Right renal cortex interstitium (tissue), 3 donors: ENCODE measurements at places on chromosomes 4 and X. TPM values are rescaled to one million over a fixed set of nuclear protein-coding genes. Genes with fewer than 3 reads are reported as not detected.

GRCh38 chr4:87011340-87012034 is 76.7 kb downstream of the AFF1 start:
- DNase-seq, result no peak

- no peak for DNase-seq
These were observed 79.5 kb downstream of the STOX2 start for GRCh38 chr4:183984566-183984965.

DNA sequence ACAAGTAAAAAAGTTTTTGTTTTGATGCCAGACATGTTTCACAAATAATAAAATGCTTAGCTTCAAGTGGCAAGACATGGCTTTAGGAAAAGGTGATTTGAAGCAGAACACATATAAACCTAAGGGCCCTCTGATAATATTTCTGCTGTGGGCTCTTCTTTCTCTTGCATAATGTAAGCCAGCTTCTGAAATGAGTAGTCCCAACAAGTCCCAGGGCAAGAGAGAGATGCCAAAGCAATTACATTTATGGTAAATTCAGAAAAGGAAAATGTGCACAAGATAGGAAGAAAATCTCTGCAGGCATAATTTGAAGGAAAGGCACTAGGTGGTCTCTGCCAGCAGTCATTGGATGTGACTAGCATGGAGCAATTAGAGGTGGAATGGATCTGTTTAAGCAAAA is 170.8 kb upstream of the GALNT7 start:
- DNase-seq, result no peak

- DNase-seq, result no peak
These were observed 481 bp downstream of the UTP3 start for GRCh38 chr4:70688795-70689231.

DNA sequence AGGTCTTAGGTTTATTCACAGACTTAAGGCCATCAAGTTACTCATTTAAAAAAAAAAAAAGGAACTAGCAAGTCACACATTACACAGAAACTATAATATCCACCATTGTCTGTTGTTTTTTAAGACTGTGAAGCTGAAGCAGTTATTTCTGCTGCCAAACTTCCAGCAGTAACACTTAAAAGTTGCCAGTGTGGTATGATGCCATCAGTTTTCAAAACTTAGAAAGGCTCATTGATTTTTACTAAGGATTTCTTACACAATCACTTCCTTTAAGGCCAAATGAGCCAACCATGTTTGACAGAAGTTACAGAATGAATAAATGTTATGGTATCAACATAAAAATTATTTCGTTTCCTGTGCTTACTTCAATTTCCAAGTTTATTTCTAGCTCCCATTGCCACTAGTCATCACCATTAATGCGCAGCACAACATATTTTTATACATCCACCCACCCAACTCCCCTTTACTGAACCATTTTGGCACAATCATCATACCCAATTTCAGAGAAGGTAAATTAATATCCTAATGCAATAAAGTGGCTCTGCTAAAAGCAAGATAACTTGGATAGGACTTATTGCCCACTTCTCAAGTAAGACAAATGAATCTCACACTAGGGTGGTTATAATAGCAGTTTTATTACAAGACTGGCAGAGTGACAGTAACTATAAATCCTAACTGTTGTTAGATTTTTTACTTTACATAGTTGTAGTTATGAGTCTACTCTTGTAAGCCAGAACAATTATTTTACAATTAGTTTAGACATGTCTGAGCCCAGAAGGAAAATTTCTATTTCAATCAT is 13.1 kb downstream of the PDGFC start:
- no peak for DNase-seq

- DNase-seq, result no peak
These were observed 3.9 kb upstream of the PDLIM5 start for GRCh38 chr4:94447754-94448411.

DNA sequence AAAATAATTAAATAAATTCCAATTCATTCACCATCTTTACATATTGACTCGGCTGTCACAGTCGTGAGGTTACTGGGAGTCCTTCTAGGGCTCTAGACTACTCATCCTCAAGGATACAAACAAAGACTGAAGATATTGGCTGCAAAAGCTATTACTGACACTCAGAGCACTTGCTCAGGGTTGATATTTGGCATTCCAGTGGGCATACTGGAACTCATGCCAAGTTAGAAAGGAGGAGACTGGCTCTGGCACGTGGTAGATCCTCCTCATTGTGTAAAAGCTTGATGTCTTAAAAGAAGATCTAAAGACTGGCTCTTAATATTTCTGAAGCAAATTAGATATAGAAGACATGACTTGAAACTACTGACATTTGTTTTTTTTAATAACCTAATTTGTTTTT is 172.7 kb downstream of the GPM6A start:
- DNase-seq, result no peak

DNA sequence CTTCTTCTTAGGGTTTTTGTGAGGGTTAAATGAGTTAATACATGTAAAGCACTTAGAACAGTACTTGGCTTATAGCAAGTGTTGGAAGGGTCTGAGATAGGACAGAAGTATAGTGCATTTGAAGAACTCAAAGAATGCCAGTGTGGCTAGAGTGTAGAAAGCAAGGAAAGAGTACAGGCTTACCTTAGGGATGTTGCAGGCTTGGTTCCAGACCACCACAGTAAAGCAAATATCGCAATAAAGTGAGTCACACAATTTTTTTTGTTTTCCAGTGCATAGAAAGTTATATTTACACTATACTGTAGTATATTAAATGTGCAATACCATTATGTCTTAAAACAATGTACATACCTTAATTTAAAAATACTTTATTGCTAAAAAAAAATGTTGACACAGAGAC is 41.3 kb downstream of the KIF4A start:
- no peak for DNase-seq

DNA sequence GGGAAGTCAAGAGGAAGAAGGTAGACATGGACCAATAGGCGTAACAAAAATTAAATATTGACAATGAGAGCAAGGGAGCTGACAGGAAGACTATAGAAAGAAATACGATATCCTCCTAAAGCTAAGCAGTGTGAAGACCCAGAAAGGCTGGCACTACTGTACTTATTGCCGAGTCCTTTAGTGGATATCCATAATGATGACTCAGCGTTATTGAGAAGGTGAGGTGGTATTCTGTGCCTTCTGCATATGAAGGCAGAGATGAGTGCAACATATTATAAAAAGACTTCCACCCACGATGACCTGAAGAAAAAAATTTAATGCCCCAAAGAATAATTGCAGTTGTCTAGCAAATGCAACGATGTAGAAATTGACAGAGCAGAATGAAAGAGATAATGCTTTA is 13.0 kb upstream of the MCF2 start:
- DNase-seq, result no peak

- DNase-seq, result no peak
These were observed 330.2 kb downstream of the PTTG2 start for GRCh38 chr4:38290366-38290765.

GRCh38 chrX:140526171-140526570 is 21.3 kb upstream of the SOX3 start:
- DNase-seq, result no peak

- DNase-seq, result no peak
These were observed 223.6 kb downstream of the RAPGEF2 start for GRCh38 chr4:159326480-159326879.

- DNase-seq, result no peak
These were observed 44.4 kb downstream of the PDHA1 start for GRCh38 chrX:19388064-19388679.

DNA sequence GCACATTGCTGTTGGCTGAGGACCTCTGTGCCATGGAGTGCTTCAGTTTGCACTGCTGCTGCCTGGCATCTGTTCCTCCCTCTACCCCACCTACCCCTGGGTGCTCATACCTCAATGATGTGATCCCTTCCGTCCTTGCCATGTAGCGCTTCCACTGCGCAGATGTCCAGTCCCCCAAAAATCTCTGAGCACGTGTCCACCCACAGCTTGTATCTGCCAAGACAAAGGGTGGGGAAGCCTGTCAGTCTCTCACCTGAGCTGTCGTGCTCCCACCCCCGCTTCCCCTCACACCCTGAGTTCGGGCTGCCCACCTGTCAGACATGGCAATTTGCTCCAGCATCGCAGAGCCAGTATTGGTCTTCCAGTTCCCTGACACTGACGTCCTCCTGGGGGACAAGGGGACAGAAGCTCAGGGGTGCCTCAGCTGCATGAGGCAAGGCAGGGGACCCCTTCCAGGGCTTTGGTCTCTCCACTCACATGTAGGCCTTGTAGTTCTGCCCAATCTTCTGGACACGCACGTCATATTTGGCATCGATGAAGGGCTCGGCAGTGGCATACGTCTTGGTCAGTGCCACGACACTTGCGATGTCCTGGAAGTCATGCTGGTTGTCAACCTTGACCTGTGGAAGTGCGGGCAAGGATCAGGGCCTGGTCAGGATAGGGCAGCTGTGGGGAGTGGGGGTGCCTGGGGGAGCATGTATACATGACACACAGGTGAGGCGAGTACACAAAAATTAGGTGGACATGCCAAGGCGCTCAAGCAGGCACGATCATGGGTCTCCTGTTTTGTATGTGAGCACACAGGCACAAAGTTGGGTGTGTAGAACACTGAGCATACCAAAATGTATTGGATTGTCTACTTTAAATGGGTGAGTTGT is 6.0 kb upstream of the TIMP1 start:
- no peak for DNase-seq

- DNase-seq, result no peak
These were observed 37.0 kb downstream of the NSG1 start for GRCh38 chr4:4423706-4424498.

- DNase-seq, result no peak
These were observed 87.0 kb upstream of the USP38 start for GRCh38 chr4:143097751-143098150.

DNA sequence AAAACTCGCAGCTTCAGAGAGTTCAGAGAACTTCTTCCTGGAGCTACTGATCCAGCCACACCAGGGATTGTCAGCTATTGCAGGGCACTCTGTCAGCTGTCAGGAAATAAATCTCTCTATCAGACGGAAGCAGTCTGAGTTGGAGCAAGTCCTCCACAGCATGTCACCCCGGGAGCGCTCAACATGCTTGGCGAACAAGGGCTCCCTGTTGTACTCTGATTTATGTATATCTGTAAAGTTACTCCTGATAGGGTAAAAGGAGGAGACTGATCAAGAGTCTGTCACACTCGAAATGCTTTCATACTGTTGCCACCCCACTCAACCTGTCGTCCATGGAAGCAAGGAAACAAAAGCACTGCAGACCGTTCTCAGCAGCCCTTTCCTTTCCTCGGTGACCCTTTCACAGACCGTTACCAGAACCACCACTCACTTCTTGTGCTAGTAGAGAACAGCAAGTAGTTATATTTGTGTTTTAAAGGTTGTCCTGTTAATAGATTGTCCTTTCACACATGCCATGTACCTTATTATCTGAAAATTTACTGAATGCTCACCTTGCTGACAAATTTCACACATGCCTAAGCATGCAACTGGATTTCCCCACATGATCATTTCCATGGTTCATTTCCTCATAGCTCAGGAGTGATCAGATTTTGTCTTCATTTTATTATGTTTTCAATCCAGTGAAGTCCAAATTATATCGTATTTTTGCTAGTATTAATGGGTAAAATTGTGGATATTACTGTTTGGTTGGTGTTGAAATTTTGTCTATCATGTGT is 2108.9 kb upstream of the TENM3 start:
- peak; percentile 17 for DNase-seq

DNA sequence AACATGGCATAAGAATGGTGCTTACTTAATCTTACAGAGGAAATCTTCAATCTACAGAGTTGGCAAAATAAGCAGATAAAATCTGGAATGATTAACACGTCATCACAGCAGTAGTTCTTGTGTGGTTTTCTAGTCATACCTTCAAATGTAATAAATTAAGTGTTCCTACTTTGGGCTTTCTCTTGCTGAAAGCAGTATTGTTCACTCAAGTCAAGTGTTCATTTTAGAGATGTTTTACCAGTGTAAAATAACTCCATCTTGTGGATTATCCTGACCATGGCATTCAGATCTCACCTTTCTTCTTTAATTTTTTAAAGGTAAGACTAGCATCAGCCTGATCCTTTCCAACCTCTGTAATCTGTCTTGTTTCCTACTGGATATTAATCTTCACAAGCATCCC is 72.9 kb downstream of the ADAMTS3 start:
- no peak for DNase-seq

DNA sequence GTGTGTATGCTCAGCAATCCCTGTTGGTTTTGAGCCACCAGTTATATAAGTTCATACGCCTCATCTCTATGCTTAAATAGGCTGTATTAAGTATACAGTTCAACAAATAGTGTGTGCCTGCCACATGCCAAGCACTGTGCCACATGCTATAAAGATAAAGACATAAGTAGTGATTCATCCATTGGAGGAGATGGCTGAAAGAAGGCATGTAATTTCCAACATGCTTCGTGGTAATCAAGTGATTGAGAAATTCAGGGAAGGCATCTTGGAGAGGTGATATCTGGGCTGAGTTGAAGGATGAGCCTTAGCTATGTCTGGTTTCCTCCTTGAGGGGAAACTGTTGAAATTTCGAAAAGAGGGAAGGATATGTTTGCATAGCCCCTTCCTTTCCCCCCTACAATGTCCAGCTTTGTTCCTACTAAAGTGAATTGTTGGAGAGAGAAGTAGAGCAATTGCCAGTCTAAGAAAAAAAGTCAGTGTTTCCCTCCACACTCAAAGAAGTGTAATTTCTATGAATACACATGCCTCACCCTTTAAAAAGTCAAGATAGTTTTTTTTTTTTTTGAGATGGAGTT is 96.5 kb downstream of the ARHGAP10 start:
- no peak for DNase-seq

DNA sequence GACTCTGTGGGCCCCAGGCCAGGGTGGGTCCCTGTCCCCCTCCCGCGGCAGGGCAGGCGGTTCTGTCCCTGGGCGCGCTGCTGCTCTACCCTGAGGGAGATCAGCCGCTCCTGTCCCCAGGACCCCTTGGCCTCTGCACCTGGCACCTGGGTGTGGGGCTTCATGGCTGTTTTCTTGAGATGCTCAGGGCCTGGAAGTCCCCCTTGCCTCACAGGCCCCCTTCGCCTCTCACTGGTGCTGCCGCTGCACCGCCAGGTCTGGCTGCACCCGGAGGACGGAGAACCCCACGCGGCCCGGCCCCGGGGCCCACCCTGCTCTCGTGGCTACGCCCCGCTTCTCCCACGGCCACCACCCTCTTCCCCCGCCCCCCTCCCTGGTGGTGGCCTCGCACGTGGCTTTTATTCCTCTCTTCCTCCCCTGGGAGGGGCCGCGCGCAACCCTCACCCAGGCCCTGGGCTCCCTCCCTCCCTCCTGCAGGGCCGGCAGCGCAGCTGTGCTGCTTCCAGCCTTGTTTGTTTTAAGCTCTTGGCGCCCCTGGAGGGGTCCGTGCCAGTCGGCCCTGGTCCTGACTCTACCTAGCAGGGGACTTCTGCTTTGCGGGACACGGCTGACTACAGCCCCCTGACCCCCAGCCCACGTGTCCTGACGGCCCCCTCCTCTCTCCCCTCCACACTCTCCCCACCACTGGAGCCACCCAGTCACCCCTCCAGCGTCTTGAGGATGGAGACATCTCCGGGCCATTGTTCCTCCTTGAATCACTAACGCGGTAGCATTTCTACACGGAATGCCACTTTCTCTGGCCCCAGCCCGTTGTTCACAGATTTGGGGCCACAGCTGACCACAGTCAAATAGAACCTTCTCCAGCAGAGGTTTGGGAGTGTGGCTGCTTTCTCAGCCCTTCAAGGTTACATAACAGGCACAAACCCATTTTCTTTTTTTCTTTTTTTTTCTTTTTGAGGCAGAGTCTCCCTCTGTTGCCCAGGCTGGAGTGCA is 20.6 kb upstream of the CLDN24 start:
- DNase-seq, result no peak

- DNase-seq, result no peak
These were observed 565.4 kb downstream of the GRXCR1 start for GRCh38 chr4:43457866-43458265.

The CACNA1F gene
- polyA plus RNA-seq, result 0.15 TPM

The AGTR2 gene
- polyA plus RNA-seq, result 97.9 TPM

The MUC7 gene
- polyA plus RNA-seq, result 0.14 TPM

The TLR6 gene
- polyA plus RNA-seq, result 0.58 TPM
